Astrocyte of the spinal cord (primary cell): ENCODE measurements at places on chromosomes 4 and X.

GRCh38 chr4:123471655-123472369, 75.2 kb downstream of the SPRY1 start:
- no peak for DNase-seq

DNA sequence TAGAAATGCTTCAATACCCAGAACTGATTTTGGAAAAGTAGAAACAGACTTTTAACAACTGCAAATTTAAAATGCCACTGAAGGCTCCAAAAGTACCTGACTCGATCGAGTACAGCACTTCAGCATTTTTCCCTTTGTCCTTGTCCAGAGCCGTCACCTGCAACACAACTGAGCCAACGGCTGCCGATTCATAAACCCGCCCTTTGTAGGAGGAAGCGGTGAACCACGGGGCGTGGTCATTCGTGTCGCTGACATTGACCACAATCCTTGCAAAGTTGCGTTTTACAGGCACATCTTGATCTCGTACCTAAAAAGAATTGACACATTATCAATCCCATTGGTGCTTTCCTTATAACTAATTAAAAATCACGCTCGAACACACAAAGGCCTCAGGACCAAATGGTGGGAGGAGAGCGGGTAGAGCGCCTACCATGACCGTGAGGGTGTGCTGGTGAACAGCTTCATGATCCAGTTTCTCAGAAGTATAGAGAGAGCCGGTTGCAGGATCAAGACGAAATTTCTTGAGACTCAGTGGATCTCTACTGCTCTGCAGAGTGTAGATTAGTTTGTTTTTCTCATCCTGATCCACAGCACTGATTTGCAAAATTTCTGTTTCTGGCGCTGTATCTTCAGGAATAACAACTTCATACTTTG, 72.8 kb upstream of the MTNR1A start:
- DNase-seq: no peak

DNA sequence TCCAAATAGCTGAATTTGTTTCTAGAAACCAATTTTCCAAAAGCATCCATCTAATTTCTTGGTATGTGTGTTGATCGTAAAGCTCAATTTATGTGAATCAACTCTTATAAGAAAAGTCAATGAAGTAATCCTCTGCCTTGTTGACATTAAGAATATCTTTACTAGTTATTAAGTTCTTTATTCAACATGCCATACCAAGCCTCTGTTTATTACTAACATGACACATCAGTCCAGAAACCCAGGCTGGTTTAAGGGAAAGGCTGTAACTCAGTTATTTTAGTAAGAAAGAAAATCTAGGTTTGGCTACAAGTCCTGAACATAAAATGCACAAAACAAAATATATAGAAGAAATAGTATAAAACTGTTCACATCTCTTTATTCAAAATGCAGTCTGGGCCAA, 48.0 kb downstream of the KLHL34 start:
- DNase-seq: no peak

GRCh38 chr4:158825433-158826036, 56.7 kb downstream of the FNIP2 start:
- DNase-seq: no peak

DNA sequence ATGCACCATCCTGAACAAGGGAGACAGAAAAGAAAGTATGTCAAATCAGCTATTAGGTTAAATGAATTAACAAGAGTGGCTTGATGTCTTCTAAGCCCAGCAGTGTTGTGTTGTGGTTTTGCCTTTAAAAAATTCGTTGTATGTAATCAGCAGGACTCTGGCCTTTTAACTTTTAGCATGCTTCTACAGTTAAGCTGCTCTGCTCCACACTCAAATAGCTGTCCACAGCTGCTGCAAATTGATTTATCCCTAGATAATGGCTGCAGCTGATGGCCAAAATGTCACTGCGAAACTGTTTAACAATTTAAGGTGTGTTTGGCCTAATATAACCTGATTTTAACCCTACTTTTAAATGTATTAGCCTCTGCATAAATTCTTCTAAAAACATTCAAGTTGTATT, 85.8 kb downstream of the CXXC4 start:
- DNase-seq: no peak

GRCh38 chrX:16119353-16120220, 3.8 kb upstream of the GRPR start:
- DNase-seq: no peak

GRCh38 chrX:12972243-12972642, 2.7 kb upstream of the TMSB4X start:
- DNase-seq: no peak

DNA sequence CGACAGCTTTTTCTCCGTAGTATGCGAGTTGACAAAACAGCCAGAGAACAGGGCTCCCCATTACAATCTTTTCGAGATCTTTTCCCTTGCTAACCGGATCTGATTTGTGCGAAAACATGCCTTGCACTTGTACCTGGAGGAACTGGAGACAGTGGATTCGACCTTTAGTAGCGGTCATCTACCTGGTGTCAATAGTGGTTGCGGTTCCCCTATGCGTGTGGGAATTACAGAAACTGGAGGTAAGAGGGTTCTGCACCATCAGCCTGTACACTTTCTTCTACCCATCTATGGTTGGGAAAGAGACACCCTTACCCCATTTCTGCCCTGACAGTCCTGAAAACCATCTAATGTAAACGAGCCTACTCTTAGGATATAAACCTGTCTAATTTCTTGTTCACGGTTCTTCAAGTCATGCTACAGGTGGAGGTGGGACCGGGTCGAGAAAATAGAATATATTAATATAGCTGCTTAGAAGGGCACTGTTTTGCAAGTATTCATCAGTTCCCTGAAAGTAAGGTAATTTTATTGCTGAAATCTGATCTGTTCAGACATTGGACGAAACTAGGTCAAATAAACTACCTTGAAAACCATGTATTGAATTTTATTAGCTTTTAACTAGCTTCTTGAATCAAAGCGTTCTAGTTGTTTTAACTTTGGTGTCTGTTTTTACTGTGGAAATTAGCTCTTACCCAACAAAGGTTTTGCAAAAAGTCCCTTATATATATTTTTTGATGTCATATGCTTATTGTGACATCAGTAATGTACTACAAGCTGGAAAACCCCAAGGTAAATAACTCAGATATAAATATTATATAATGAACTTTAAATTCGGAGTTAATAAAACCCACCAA, 869 bp downstream of the TMEM184C start:
- no peak for DNase-seq

- no peak for DNase-seq
Observed at GRCh38 chr4:15412461-15412860, 15.4 kb upstream of the C1QTNF7 start.

DNA sequence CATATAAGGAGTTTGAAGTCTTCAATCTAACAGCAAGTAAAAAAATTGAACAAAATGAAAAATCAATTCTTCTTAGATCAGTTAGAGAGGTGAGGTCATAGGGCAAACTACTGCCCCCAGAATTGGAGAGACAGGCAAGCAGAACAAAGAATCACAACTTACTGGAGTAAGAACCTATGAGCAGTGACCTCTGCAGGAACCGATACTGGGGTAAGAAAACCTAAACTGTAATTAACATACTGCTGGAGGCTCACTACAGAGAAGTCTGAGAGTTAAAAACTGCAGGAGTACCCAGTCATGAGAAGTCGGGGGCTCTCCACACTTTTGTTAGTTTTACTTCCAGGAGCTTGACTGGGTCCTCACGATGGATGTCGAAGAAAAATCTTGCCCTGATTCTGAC, 16.0 kb downstream of the CLDN22 start:
- DNase-seq: no peak

GRCh38 chr4:163747886-163748285, 253.4 kb downstream of the TMA16 start:
- no peak for DNase-seq

GRCh38 chr4:25970226-25970675, 56.2 kb downstream of the SMIM20 start:
- DNase-seq: peak; percentile 14

- DNase-seq: no peak
Observed at GRCh38 chr4:13942977-13943376, 315.5 kb upstream of the BOD1L1 start.

DNA sequence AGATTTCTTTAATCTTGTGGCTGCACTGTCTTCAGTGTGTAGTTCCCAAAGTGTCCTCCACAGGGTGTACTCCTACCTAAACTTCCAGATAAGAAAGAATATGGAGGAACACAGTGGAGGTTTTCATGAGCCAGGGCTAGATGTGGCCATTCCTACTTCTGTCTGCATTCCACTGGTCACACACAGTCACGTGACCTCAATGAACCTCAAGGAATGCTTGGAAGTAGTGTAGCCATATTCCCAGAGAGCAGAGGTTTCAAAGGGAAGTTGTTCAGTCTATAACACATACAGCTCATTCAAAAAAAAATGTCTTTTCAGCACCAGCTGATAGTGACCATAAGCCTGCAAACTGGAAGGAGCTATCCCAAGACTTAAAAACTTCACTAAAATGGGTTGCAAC, 53.6 kb downstream of the ASB9 start:
- no peak for DNase-seq

DNA sequence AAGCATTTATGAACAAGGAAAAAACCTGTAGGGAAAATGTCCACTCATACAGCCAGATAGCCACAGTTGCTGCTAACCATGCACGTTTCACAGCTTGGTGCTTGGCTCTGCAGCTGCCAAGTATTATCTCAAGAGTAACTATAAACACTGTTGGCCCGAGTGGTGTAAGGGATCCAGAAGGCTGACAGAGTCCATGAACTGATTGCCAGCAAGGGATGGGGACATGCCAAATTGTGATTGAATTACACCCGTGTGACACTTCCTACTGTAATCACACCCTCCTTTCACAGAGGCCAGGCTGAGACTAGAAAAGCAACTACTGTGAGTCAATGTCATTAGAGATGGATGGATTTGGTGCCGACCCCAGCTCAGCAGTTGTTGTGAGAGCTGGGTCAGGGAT, 223.9 kb upstream of the ANKRD50 start:
- peak; percentile 70 for DNase-seq

DNA sequence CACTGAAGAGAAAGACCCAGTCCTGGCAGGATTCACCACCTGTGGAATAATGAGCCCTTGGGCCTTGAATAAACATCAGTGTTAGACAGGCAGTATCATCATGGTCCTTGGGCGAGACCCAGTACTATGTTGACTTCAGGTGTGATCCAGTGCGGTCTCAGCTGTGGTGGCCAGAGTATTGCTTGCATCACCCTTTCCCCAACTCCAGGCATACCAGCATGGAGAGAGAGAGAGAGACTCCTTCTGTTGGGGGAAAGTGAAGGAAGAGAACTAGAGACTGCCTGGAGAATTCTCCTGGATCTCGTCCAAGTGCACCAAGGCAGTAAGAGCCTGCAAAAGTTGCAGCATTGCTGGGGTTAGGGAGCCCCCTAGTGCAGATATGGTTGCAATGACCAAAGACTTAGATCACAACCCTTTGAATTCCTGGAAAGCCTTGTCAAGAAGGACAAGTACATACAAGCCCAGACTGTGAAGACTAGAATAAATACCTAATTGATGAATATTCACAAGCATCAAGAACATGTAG, 61.1 kb upstream of the VAMP7 start:
- peak; percentile 82 for DNase-seq

DNA sequence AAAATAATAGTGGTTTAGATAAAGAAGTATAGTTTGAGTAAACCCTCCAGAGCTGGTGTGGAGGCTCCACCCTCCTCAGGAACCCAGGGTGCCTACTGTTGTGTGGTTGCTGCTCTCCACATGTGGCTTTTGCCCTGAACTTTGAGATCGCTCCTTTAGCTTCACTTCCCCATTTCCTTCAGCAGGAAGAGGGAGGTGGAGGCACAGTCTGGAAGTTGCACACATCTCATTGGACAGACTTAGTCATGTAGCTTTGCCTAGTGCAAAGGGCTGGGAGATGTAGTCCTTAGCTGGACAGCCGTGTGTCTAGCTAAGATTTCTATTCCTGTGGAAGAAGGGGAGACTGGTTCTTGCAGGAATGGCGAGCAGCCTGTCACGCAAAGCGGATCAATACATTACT, 37.9 kb downstream of the RGS12 start:
- DNase-seq: no peak

GRCh38 chrX:104695593-104695992, 129.6 kb downstream of the IL1RAPL2 start:
- no peak for DNase-seq

DNA sequence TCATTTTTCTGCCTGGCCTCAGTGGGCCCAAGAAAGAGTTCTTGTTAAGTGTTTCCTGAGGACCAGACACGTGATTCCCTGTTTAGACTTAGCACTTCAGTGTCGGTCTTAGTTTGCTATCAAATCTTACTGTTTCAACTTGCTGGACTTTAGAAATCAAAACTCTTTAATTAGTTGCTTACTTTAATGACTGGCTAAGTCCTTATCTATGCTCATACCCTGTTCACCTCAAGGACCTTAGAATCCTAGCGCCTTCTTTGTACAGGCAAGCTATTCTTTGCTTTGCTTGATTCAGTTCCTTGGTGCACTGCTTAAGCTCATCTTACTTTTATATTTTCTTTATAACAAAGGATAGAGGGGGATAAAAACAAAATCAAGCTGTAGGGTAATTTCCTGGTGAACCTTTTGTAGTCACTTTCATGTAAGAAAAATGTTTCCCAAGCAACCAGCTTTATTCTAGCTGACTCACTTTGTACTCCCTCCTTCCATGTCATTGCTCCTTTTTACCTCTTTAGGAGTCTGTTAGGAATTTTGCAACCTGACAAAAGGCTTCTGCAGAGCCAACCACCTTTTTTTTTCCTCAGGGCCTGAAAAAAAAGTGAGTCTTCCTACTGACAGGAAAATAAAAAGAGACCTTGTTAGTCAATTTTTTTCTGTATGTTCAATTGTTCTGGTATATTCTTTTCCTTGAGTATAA, 14.7 kb downstream of the WDR44 start:
- peak; percentile 37 for DNase-seq

GRCh38 chrX:134806707-134807038, 148.4 kb upstream of the PLAC1 start:
- no peak for DNase-seq

GRCh38 chr4:120725639-120726580, 196.6 kb downstream of the PRDM5 start:
- no peak for DNase-seq

GRCh38 chr4:6253961-6254360, 15.7 kb upstream of the WFS1 start:
- DNase-seq: no peak

GRCh38 chrX:140297273-140297672, 207.6 kb downstream of the SOX3 start:
- no peak for DNase-seq

DNA sequence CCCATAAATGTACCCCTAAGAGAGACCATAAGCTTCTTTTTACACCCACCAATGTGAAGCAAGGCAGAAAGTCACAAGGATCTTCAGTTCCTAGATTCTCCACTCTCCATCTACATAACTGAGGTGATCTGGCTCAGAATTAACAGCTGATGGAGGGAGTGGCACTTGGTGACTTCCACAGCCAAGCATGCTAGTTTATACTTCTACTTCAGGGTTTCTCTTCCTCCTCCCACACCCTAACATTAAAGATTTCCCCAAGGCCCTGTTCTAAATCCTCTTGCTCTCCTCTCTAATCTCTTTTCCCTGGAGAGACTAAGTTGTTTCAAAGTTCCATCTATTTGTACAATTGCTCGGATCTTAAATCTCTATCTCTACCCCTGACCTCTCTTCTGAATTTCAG, 81.1 kb downstream of the MBNL3 start:
- no peak for DNase-seq

DNA sequence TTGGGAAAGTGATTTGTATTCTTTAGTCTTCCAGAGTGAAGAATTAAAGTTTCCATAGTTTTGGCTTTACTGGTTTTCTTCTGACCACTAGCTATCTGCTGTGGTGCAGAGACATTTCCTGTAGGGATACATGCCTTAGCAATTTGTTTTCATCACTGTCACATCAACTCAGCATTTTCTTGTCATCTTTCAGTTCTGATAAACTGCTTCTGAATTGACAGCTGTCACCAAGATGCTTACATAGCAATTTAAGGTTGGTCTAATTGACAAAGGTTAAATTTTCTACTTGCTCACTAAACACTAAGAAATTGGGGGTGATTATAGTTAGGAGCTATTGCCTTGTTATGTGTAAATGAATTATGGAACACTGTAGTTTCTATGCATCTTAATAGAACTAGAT, 232.5 kb downstream of the TEX13A start:
- DNase-seq: no peak
